Kidney epithelial cell (primary cell): ENCODE measurements at places on chromosomes 11 and 22. TPM values are rescaled to one million over a fixed set of nuclear protein-coding genes. Genes with fewer than 3 reads are reported as not detected.

DNA sequence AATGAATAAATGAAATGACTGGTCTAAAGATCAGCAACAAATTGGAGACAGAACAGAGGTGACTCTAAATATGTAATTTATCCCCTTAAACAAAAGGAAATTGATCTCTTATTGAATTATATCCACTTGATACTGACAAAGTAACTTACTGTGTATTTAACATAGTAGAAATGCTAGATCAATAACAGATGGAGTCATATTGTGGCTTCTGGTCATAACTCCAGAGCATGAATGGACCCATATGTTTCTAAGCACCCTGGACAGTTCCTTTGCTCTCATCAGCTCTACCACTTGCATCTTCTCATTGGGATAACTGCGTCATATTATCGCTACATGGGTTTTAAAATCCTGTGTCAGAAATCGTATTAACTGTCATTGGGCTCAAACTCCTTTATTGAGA lies 222.3 kb downstream of the ETS1 start:
- no peak for DNase-seq

GRCh38 chr11:92482492-92483060 lies 258.0 kb downstream of the FAT3 start:
- no peak for DNase-seq

- no peak for DNase-seq
These were observed 32.7 kb upstream of the SHANK2 start for GRCh38 chr11:71285111-71285510.

DNA sequence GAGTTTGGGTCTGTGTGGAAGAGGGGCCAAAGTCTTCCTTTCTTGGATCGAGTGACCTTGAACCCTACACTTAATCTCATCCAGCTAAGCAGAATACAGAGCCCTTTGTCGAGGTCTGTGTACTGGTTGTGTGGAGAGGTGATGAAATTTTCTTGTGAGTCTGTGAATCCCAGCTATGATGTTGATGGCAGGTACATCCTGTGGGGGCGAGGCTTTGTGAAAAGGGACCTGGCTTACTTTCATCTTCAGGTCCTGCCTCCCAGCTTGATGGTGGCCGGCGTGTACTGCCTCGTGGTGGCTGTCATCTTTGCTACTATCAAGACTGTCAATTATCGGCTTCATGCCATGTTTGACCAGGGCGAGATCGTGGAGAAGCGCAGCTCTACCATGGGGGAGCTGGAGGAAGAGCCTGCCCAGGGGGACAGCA lies 1.0 kb downstream of the PCNX3 start:
- DNase-seq = no peak

Gene GLB1L3
- 0.75 and 1.2 TPM in 2 replicates for total RNA-seq

- DNase-seq = no peak
These were observed 88.6 kb downstream of the ETS1 start for GRCh38 chr11:128498721-128499245.

GRCh38 chr11:70716216-70716615 lies 317.9 kb downstream of the CTTN start:
- DNase-seq = no peak

- DNase-seq = no peak
These were observed 11.4 kb downstream of the DNAL4 start for GRCh38 chr22:38782402-38783094.

Gene RCOR2
- 7.8 and 11.5 TPM in 2 replicates for total RNA-seq

- no peak for DNase-seq
These were observed 12.7 kb upstream of the ARHGEF17 start for GRCh38 chr11:73295241-73295995.

DNA sequence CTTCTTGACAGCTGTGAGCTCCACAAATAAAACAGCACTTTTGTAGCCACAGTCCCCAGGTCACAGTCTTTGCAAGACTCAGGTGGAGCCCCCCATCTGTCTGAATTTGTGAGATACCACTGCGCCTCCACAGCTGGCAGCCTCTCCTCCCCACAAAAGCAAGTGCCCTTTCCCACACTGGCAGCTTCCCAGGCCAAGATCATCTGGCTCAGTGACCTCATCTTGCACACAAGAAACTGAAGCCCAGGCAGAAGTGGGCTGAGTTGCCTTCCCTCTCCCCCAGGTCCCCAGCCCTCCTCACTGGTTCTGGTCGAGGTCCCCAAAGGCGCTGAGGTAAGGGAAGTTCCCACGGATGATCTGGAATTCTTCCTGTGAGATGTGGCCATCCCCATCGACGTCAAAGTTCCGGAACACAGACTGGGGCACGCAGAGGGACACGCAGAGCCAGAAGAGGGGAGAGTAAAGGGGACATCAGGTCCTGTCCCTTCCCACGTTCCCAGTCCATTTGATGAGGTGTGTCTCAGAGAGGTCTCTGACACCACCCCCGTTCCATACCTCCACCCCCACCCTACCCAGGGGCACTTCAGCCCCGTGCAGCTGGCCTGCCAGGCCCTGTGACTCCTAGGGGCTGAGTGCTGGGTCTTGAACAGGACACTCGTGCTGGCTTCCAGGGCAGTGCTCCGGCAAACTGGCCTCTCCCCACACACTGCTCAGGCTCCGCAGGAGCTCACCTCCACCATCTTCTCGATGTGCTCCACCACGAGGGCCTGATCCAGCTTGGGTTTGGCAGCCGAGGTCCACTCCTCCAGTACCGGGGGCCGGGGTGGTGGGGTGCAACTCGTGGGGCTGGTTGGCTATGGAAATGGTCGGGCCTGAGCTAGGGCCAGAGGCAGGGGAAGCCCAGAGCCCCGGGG lies 8.9 kb downstream of the RASGRP2 start:
- DNase-seq = no peak

DNA sequence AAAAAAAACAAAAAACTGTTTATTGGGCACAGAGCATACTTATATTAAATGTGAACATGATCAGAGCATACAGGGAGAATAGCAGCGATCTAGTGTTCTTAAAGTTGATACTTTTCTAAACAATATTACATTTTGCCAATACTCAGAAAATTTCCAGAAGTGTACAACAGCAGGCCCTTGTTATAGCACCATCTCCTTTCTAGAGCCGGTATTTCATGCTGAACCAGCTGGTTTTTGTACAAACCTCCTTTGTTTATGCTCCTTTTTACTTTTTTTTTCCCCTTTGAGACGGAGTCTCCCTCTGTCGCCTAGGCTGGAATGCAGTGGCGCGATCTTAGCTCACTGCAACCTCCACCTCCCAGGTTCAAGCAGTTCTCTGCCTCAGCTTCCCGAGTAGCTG lies 90.7 kb downstream of the PPP6R3 start:
- no peak for DNase-seq

DNA sequence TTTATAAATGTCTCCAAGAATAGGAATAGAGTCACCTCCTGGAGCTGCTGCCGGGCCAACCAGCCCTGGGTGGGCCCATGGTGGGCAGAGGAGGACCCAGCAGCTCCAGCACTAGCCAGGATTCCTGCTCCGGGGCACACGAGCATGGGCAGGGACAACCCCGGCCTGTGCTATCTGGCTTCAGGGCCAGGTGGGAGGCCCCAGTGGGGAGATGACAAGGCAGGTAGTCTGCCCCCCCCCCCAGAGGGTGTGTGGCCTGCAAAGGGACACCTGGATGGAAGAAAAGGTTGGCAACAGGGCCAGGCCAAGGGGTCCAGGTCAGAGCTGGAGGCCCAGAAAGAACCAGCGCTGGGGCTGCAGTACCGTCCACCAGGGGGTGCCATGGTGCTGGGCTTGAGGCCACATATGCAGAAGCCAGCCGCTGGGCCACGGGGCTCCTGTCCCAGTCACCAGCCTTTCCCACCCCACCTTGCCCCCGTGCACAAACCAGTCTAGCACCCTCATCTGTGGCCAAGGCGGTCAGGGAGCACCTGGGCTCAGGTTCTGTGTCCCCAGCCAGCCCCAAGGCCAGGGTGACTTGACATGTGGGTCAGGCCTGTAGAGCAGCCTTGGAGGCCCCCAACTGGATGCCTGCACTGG lies 3.4 kb downstream of the TSPAN32 start:
- DNase-seq = no peak

- DNase-seq = no peak
These were observed 19.1 kb downstream of the PKNOX2 start for GRCh38 chr11:125183641-125184040.

DNA sequence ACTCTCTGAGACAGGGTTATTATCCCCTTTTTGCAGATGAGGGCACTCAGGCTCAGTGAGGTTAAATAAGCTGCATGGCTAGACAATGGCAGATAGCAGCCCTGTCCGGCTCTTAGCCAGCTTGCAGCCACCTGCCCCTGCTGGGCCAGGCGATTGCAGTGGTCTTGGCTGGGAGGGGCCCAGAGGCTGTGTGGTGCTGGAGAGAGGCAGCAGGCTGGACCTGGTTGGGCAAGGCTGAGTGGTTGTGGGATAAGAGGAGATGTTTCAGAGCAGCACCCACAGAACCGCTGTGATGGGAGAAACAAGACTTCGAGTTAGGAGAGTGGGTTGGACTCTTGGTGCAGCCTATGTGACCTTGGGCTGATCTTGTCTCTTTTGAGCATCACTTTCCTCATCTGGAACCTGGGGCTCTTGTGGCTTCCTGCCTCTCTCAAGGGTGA lies 25.5 kb downstream of the PTPRJ start:
- DNase-seq = no peak

Gene FBLN1
- 29.0 and 32.8 TPM in 2 replicates for total RNA-seq

Gene AQP11
- 0.75 and 1.7 TPM in 2 replicates for total RNA-seq

DNA sequence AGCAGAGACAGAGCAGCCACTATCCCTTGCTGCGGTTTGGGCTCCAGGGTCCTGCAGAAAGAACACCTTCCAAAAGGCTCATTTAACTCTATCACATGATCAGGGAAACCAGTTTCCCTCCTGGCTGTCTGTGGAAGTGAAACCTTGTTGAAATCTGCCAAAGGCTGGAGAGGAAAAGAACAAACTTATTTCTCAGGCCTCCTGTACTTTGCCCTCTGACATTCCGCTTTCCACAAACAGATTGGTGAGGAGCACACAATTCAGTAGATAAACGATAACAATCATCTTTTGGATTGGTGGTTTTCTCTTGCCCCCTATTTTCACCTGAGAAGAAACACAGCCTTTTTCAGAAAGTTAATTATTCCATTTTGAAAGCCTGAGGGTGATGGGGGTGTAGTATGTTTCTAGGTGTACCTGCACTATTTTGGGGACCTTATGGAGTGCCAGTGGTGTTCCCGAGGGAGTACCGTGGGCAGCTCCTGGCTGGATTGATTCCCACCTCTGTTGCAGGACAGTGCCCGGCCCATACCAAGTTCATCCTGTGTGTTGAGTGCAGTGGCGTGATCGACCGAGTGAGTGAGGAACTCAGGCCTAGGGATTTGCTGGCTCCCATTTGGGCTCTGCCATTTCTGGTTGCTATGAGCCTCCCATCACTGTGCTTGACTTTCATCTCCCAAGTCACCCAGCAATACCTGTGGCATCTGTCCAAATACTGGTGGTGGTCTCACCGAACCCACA lies 102.0 kb downstream of the TBC1D22A start:
- no peak for DNase-seq
